ENCODE measurements at places on chromosomes 7 and 10.

DNA sequence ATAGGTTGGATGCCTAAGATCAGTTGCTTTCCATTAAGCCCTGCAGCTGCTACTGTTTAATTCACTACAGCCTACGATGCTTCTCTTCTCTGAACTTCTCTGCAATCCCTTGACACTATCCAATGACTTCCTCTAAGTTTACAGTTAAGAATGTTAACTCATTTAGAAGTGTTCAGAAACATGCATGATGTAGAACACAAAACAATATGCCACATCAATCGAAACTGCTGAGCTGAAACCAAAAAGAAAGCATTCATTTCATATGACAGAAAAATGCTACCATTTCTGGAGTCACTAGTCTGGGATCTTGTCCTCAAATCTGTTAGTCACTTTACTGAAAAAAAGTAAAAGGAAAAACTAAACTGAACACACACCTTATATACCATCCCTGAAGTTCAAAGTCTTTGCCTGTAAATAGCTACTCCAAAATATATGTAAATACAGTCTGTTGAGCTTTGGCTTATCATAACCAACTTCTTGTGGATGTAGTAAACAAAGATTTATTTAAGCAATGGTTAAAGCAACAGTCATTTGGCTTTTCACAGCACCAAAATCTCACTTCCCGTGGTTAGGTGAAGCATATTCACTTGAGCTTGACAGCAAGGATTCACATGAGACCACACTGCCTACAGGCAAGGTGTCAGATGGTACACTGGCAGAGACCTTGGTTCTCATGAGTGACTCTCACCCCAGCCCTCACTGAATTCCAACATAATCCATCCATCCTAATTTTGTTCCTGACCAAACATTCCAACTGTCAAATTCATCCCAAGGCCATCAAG, 187.0 kb downstream of the PPP1R17 start:
- no peak for DNase-seq

DNA sequence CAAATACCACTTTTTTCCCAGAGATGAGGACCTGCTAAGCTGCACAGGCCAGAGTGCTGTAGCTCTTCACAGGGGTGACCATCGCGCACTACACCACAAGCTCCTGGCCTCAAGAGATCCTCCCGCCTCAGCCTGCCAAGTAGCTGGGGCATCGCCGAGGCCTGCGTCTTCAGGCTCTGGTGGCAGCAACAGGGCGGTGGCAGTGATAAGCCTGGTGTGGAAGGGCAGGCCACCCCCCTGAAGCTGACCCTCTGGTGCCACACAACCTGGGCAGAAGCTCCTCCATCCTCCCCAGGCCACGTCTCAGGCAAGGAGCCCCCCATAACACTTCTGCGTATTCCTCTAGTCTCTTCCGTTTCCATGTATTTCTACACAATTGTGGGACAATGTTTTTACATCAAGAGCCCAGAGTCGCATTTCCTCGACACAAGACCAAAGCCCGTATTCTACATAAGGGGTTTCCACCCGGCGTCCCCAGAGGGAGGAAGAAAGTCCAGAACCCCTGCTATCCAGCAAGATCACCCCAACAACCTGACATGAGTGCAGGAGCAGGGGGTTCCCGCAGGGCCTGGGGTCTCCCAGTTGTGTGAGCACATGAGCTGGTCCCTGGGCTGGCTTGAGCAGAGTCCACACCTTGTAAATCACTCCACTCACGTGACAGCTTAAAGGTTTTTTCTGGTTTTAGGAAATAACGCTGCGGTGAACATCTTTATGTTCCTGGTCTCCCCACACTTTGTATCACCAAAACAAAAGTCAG, 37.6 kb upstream of the NCAPG2 start:
- no peak for DNase-seq

- no peak for DNase-seq
Observed at GRCh38 chr10:17278607-17279240, 50.7 kb downstream of the VIM start.

DNA sequence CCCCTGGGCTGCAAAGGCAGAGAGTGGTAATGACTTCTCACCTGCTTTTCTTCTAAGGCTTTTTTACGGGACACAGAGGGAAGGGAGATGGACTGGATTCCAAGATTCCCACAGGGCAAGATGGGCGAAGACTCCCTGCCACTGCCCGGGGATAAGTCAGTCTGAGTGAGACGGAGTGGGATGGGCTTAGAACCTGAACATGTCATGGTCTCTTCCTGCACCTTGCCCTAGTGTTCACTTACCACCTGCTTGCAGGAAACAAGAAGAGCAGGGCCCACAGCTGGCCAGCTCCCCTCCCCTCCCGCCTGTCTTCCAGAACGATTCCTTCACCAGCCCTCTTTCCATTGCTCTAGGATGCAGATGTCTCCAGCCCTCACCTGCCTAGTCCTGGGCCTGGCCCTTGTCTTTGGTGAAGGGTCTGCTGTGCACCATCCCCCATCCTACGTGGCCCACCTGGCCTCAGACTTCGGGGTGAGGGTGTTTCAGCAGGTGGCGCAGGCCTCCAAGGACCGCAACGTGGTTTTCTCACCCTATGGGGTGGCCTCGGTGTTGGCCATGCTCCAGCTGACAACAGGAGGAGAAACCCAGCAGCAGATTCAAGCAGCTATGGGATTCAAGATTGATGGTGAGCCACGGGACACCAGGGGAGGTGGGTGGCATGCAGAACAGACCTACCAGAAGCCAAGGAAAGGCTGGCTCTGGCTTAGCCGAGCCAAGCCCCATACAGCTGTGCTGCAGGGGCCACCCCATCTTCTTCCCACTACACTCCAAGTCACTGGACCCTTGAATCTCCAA, 1.3 kb downstream of the SERPINE1 start:
- DNase-seq = no peak

GRCh38 chr10:29535012-29535777, 99.6 kb downstream of the SVIL start:
- DNase-seq = no peak

DNA sequence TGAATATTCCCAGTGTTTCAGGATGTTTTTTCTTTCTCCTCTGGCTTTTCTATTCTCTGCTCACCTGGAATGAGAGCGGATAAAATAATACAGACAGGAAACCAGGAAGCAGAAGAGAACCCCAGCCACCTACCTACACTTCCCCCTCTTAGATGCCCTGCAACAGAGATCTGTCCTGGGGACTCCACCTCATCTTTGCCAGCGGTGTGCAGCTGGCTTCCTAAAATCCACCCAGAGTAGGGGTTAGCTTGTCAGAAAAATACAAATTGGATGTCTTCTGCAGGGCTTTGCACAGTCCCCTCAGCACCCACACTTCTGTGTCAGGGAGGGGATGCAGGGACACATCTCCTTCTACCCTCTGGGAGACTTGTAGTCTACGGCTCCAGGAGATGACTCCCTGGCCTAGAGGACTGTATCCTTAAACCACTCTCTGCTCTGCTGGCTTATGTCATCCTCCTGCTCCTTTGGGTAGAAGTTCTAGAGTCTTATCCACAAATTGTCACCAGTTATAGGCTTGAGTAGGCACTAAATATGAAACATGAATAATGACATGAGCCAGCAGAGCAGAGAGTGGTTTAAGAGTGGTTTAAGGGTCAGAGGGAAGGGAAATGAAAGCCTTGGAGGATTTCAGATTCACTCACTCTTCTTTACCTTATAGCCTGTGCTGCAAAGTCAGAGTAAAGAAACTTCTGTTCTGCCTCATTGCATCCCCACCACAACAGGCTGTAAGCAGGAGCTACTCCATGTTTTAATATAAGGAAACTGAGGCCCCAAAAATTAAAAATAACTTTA, 749.4 kb downstream of the AUTS2 start:
- DNase-seq = no peak

- no peak for DNase-seq
Observed at GRCh38 chr7:112868609-112869008, 78.4 kb upstream of the TMEM168 start.

DNA sequence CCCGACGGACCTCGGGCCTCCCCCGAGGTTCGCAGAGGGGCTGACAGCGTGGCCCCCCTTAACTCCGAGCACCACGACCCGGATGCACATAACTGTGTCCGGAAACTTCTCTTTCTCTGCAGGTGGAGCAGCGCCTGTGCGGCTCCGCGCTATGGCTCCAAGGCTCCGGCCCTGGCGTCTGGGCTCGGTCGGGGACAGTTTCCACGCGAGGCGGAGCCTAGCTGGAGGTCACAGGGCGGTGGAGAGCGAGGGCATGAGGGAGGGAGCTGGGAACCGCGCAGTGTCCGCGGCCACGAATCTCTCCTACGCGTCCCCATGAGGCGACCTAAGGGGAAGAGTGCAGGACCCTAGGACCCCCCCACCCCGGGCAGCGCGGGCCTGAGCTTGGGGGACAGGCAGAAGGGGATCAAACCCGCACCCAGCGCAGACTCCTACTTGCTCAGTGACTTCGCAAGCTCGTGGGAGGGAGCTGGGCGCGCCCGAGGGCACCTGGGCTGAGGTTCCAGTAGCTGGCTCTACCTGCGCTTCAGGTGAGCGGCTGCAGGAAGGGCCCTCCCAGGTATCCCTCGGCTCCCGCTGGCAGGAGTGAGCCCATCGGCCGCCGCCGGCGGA, 8.6 kb upstream of the MNX1 start:
- DNase-seq = no peak

DNA sequence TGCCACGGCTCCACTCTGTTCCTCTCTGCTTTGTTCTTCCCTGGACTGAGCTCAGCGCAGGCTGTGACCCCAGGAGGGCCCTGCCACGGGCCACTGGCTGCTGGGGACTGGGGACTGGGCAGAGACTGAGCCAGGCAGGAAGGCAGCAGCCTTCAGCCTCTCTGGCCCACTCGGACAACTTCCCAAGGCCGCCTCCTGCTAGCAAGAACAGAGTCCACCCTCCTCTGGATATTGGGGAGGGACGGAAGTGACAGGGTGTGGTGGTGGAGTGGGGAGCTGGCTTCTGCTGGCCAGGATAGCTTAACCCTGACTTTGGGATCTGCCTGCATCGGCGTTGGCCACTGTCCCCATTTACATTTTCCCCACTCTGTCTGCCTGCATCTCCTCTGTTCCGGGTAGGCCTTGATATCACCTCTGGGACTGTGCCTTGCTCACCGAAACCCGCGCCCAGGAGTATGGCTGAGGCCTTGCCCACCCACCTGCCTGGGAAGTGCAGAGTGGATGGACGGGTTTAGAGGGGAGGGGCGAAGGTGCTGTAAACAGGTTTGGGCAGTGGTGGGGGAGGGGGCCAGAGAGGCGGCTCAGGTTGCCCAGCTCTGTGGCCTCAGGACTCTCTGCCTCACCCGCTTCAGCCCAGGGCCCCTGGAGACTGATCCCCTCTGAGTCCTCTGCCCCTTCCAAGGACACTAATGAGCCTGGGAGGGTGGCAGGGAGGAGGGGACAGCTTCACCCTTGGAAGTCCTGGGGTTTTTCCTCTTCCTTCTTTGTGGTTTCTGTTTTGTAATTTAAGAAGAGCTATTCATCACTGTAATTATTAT, 1.2 kb downstream of the CLDN4 start:
- DNase-seq = no peak

DNA sequence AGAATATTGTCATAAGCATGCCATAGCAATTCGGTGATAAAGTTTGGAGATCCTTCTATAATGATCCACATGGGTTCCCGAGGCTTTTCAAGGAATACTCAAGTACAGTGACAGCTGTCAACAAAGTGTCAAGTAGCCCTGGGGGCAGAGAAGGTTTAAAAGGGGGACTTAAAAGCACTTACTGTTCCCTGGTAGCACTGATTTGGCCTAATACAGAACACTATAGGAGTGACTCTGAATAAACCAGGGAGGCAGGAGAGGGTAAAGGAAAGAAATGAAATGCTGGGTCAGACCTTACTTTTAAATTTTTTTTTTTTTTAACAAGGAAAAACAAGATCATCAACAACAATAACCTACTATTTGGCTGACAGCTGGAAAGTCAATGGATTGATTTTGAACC, 20.1 kb downstream of the CHCHD3 start:
- no peak for DNase-seq

GRCh38 chr10:113068178-113068890, 118.3 kb downstream of the TCF7L2 start:
- no peak for DNase-seq

DNA sequence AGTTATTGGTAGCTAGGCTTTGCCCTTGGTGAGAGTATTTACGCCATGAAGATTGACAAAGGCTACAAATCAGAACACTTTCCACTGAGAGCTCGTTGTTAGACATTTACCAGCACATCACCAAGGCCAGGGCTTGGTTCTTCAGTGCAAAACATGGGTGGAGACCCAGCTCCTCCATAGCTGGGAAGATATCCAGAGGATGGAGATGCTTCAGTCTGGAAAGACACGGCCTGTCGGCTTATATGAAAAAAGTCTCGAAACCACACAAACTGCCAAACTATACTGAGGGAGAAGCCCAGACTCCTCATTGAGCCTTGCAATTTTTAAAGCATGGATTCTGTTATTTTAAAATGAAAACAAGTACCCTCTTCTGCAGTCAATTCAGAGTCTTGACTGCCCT, 83.4 kb upstream of the ANLN start:
- DNase-seq = no peak

DNA sequence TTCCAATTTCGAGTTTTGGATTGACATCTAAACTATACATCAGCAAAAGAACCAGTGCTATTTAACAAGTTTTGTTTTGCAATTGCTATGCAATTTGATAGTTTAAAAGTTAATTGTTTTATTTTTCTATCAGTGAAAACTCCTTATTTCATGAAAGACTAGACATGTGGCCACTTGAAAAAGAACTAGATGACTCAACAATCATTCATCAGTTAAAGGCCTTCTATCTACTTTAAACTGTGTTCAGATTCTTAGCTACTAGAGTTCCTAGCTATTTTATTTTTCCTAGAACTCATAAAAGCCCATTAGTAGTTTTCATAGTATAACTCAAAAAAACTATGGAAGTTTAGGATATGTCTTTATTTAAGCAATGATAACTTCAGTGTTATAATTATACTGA, 104.6 kb upstream of the LSM8 start:
- no peak for DNase-seq

DNA sequence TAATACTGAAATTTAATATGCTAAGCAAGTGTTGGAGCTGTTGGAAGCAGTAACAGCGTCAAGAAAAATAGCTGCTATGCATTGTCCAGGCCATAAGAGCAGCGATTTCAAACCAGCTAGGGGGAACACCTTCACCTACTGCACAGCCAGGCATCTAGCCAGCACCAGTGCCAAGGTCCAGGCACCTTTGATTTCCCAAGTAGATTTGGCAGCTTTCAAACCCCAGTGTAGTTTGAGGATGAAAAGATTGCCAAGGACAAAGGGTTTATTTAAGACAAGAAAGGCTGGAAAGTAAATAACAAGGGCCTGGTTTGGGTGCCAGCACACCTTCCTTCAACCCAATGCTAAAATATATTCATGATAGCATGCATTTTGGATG, 65.4 kb upstream of the ZNF92 start:
- DNase-seq = no peak

DNA sequence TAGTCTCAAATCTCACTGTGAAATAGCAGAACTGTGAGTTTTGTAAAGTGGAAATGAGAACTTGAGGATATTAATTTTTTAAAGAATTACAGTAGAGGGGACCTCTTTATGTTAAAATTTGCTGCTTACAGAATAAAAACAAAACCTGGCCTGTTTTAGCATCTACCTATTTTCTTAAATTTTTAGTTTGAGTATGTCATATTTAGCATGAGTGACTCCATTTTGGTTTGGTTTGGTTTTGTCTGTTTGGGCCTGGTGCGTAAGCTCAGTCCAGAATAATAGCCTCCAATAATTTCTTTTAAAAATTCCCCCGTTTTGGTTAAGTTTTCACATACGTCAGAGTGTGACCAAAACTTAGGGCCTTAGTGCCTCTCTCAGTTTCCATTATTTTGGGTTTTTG, 152.0 kb upstream of the ZNF92 start:
- no peak for DNase-seq

All from CD4-positive, alpha-beta T cell treated with Interleukin-21 for 1 hour (primary cell).